Mucosa of descending colon (tissue), 3 donors: ENCODE measurements at places on chromosomes 3 and 15. TPM values are rescaled to one million over a fixed set of nuclear protein-coding genes. Genes with fewer than 3 reads are reported as not detected.

Gene PLA1A
- 0.58 TPM for total RNA-seq

Gene GABRR3
- not detected for total RNA-seq

Gene CD96
- total RNA-seq, result 5.4 TPM

Gene THAP10
- total RNA-seq, result 1.2 TPM

Gene RARRES1
- 72.0 TPM for total RNA-seq

Gene AMT
- 22.9 TPM for total RNA-seq

Gene ASB14
- not detected for total RNA-seq

- no peak for DNase-seq
Observed at GRCh38 chr3:54366007-54366750, 243.8 kb downstream of the CACNA2D3 start.

- DNase-seq, result peak; percentile 27
Observed at GRCh38 chr3:64223791-64224745, 1.2 kb downstream of the PRICKLE2 start.

- DNase-seq, result peak; percentile 78
Observed at GRCh38 chr3:141426404-141427034, 58.2 kb downstream of the ZBTB38 start.

DNA sequence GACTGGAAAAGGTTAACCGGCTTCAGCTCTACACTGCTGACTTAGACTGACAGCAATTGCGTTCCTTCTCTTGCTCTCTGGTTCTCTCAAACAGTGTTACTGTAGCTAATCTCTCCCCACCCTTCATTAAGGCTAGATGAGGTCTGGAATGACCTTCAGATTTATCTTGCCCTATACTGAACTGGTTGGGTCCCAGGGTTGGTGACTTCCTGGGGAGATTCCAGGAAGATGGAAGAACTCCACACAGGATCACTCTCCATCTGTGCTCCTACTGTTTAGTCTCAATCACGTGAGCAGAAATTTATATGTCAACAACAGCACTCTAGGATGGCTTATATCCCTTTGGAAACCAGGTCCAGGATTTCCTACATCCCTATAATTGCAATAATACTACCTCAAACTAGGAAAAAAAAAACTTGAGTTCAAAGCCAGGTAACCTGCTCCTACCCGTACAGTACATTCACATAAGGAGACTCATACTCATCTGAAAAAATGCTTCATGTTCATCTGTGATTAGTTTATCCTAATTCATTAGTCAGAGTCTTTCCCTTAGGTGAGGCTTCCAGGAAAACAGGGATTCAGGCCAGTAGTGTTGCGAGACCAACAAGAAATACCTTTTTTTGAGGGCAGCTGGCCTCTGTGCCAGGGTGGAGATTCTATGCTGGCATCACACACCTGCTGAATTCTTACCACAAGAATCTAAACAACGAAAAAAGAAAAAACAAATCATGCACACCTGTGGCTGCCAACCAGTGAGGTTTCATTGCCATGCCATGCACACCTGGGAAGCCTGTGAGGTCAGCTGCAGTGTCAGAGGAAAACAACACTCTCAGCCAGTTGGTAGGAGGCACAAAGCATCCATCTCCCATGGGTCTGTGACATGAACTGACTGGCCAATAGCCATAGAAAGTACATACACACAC is 297.3 kb downstream of the MECOM start:
- no peak for DNase-seq

GRCh38 chr3:69031635-69032034 is 18.2 kb upstream of the EOGT start:
- no peak for DNase-seq

- DNase-seq, result no peak
Observed at GRCh38 chr3:81778678-81779182, 17.3 kb upstream of the GBE1 start.

DNA sequence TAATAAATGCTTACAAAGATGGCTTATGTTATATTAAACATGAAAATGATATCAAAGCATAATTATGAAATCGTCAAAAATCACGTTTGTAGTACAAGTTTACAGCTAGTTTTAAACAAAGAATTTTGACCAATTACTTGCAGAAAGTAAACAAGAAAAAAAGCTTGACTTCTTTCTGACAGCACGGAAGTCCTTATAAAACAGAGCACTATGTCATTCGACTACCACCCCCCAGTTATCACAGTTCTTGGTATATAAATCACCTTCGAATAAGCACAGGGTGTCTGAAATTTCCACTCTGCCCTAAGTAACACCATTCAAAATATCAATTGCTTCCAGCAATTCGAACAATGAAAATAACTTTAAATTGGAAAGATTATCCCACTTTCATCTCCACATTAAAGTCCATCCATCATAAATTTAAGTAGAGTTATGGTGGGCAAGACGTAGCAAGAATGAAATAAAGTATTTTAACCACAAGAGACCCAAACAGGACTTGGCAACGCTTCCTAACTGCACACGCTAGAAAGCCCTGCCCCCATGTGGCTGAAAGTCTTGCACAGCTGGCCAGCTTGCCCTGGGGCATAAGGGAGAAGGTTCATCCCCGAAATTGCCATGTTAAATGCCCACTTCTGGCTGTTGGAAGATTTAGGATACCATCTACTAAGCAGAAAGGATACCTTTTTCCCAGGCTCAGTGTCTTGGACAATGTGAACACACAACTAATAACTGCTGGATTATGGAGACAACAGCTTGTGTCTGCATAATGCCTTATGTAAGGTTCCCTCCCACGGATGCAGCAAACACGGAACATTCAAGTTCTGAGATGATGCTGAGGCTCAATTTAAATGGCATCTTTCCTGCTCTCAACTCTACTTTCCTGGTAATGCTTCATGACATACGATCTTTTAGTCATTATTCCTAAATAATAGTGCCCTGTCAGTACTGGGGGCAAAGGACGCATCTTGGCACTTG is 116.4 kb upstream of the TJP1 start:
- no peak for DNase-seq

- DNase-seq, result no peak
Observed at GRCh38 chr15:81024265-81024872, 23.6 kb downstream of the TLNRD1 start.

DNA sequence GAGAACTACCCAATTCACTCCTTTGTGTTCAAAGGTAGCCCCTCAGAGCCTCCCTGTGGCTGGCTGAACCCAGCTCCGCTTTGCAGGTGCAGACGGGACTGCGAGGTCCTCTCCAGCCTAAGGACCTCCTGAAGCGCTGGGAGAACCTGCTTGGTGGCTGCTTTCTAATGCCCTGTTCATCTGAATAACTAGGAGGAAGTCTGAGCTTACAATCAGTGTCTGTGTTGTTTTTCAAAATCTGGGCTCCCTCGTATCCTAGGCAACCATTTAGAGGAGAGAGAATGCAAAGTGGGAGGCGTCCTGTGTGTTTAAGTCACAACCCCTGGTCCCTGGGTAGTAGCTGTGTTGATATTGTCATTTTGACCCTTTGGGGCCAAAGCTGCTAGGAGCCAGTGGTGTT is 99.9 kb downstream of the GABRG3 start:
- no peak for DNase-seq

- DNase-seq, result no peak
Observed at GRCh38 chr3:127439621-127440020, 150.9 kb downstream of the TPRA1 start.

- no peak for DNase-seq
Observed at GRCh38 chr3:61919371-61919770, 358.0 kb downstream of the PTPRG start.

DNA sequence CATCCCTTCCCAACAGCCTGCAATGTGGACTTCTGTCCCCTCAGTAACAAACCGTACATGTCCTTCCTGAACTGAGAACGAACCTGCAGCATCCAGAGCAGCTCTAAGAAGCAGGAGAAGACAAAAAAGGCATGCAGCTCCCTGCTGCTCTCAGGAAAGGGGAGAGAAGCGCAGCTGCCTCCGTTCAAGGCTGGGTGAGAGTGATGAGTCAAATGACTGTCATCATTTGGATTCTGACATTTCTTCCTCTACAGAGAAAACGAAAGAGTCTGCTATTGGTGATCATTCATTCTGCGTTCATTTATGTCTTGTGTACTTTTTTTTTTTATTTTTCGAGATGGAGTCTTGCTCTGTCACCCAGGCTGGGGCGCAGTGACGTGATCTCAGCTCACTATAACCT is 677.8 kb downstream of the FHIT start:
- no peak for DNase-seq

DNA sequence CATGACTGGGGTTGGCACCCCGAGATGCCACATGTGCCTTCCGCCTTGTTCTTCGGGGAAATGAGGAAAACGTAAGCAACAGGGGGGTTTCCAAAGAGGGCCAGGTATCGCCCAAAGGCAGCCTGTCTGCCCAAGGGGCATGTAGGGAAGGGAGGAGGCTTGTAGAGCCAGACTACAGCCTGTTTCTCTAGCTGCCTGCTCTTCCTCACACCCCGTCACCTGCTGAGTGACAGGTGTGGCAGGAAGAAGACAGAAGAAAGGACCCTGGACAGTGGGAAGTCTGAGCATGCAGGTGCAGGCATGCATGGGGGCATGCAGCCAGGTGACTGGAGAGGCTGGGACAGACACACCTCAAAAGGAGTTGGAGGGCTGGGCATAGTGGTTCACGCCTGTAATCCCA is 9.8 kb downstream of the PLA2G4E start:
- no peak for DNase-seq

DNA sequence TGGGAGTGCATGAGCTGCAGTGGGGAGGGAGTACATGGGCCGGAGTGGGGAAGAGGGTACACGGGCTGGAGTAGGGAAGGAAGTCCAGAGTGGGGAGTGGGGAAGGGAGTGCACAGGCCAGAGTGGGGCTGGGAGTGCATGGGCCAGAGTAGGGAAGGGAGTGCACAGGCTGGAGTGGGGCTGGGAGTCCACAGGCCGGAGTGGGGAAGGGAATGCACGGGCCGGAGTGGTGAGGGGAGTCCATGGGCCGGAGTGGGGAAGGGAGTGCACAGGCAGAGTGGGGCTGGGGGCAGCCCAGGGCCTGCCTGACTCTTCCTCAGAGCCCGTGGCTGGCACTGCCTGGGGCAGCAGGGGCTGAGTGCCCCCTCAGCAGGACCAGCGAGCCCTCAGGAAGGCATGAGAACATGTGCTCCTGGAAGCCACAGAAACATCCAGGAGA is 40.7 kb downstream of the KLF15 start:
- no peak for DNase-seq

GRCh38 chr3:37814547-37814946 is 47.1 kb upstream of the CTDSPL start:
- DNase-seq, result no peak

- no peak for DNase-seq
Observed at GRCh38 chr3:121658716-121659435, 1.8 kb downstream of the HCLS1 start.

GRCh38 chr3:110066206-110066605 is 728.9 kb upstream of the DPPA4 start:
- DNase-seq, result no peak

- no peak for DNase-seq
Observed at GRCh38 chr3:52827866-52828376, 2.6 kb downstream of the ITIH4 start.

DNA sequence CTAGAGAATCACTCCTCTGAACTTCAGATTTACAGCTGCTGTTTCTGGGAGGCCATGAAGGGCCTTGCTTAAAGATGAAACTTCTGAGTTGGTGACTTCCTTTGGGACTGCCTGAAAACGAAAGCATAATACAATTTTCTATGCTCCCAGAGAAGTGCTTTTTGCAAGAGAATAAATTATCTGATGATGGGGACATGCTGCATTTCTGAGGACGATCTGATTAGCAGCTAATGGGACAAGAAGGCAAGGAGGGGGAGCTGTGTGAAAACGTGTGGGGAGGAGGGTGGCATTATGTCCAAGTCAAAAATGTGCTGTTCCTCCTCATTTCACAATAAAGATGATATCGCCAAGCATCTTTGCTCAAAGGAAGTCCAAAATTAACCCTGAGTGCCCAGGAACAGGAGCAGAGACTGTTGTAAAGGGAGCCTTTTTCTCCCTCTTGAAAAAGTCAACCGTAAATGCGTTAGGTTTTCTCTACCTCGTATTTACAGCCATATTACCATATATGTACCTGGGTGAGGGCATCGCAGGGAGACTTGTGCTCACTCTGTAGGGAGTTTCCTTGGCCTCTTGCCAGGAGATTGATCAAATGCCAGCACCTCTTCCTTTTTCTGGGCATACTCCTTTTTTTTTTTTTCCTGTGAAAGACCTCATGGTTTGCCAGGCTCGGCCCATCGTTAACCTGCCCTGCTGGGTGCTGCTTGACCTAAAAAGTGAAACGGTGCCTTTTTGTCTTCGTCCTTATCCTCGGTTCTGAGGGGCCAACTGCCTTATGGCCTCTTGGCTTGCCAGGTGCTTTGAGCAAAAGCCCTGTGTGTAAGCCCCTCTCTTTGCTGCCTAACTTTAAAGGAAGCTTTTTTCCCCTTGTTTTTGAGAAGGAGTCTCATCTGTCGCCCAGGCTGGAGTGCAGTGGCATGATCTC is 11.5 kb downstream of the ITPR1 start:
- DNase-seq, result peak; percentile 87

- no peak for DNase-seq
Observed at GRCh38 chr15:39438799-39439592, 141.9 kb upstream of the THBS1 start.

- no peak for DNase-seq
Observed at GRCh38 chr3:17055374-17056276, 170.9 kb downstream of the PLCL2 start.

DNA sequence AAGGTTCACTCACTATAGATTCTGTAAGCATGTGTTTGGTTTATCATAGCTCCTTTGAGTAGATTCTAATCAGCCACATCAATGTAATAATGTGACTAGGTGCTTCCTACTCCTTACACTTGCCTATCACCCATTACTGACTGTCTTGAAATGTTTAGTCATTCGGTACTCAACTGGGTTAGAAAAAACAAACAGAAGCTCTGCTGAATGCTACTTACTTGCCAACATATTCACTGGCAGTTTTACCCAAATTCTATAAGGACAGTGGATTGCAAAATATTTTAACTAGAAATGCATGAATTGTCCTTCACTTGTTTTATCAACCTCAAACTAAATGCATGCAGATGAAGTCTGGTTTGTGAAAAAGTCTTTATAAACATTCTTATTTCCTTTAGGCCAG is 352.1 kb upstream of the ALCAM start:
- DNase-seq, result no peak

DNA sequence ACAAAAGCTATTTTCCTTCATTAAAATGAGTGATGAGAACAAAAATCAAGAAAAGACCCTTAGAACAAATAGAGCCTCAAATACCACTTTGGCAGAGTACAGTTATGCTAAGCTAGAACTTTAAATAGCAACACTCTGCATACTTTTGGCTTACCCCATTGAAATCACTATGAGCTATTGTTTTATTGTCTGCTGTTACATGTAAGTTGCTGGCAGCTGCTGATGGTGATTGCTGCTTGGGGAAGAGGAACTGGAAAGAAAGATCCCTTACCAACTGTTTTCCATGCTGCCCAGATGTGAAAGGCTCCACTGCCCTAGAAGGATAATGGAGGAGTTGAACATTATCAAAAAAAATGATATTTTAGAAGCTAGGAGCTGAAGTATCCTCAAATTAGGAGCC is 135.4 kb downstream of the SYNPR start:
- DNase-seq, result no peak

DNA sequence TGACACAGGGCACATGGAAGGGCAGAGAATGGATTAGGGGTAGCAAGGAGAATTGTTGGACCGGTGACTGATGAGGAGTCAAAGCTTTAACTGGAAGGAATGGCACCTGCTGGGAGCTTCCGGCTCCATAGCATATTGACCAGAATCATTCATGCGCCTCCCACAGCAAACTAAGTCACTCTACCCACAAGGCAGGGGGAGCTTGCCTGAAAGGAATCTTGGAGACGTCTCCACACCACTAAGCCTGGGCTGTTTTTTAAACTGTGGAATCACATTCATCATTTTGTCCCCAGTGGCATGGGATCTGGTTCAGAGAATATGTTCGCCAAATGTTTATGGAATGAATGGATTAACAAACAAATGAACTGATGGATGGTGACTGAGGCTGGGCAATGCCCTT is 57.0 kb upstream of the ITGA11 start:
- DNase-seq, result no peak
